Activated CD4-positive, alpha-beta T cell treated with anti-CD3 and anti-CD28 coated beads for 4 hours (primary cell): ENCODE measurements at places on chromosomes 5 and 9.
A peak's percentile ranks its signal among the peaks of the same experiment; 100 is the strongest.

DNA sequence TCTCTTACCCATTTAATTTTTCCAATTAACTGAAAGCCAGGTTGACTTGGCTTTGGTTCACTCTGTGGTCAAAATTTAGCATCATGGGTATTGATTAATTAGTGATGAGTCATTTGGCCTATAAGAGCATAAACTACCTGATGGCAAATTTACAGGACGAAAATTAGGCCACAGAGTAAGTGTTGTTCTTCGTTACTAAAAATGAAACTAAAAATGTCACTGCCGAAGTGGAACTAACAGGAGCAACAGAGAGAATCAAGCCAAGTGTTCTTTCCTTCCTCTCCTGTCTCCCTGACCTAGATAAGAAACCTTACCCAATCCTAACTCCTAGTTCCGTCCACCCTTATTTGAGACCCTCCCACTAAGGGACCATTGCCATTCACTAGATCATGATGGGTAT, 176.9 kb downstream of the RAB3C start:
- DNase-seq, result no peak

- no peak for DNase-seq
Observed at GRCh38 chr5:39570403-39571027, 145.7 kb upstream of the DAB2 start.

DNA sequence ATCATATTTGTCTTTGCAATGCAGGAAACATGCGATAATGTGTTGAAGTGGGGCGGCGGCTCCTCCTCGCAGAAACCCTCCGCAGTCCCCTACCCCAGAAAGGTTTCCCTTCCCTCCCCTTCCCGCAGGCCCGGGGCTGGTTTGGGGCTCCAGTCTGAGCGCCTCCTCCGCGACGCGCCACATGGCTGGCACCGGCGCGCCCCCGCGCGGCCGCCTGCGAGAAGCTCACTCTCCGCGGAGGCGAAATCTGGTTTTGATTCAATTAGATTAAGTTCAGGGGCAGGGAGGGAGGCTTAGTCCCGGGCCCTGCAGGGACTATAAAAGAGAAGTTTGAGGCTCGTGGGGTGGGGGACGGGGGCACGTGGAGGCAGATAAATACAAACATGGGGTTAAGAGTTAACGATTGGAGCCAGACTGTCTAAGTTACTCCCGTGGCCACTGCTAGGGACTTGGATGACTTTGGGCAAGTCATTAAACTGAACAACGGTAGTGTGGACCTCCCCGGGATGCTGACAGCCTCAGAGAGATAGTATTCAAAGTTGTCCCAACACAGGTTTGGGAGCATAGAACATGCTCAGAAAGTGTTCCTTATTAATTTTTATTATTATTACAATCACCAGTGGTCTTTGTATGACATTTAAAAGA, 69.4 kb downstream of the MSX2 start:
- peak; percentile 17 for DNase-seq

GRCh38 chr5:78514427-78515330, 133.9 kb downstream of the LHFPL2 start:
- DNase-seq, result no peak

DNA sequence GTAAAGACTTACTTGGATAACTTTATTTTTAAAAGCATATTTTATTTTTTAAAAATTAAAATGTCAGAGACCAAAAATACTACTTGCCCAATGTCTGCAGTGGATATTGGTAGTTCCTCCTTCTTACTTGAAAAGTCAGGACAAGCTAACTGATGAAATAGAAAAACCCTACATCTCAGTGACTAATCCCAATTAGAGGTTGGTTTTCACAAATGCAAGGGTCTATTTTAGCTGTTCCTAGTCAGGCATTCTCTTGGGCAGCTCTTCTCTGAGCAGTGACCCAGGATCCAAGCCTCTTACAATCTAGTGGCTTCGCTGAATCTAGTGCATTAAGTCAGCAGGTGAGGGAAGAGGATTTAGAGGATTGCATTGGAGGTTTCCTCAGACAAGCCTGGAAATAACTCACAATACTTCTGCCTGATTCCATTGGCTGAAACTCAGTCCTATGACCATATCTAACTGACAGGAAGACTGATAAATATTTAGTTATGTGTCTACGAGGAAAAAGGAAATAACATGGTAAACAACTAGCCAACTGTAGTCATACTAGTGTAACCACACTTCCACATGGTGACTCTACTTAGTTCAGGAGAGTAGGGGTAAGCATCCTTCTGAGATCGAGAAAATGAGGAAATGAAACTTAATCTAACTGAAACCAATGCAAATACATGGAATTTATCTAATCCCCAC, 34.2 kb upstream of the MIER3 start:
- no peak for DNase-seq

- DNase-seq, result no peak
Observed at GRCh38 chr5:179762079-179762780, 29.6 kb downstream of the MAML1 start.

- no peak for DNase-seq
Observed at GRCh38 chr5:179798144-179798770, 4.5 kb downstream of the LTC4S start.

DNA sequence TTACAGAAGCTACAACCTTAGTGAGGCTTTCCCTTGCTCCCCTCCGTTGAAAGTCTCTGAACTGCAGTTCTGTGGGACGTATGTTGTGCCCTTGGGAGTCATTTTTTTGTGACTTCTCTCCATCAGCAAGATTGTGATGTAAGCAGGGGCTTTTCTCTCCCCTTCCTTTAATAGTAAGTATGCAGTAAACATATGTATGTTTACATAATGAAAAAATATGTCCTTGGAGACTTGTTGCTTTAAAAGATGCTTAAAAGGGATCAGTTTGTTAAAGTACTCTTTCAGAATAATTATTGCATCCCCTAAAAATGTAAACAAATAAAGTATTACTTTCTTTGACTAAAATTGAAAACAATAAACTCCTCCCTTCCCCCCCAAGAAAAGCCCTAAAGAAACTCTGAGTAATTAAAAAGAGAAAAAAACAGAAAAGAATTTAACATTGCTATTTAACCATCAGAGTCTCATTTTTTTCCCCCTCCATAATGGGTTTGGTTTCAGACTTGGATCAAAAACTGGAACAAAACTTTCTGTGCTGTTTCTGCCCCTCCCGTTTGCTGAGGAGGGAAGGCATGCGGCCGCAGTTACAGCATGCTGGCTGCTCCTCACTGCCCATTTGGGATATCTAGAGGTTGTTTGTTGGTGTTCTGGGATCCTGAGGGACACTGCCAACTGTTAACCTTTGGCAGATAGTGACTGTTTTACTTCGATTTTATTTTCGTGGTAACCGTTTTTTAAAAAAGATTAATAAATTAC, 40.2 kb downstream of the TRIO start:
- DNase-seq, result no peak

GRCh38 chr9:4591123-4591500, 71.0 kb upstream of the PLPP6 start:
- DNase-seq, result no peak

DNA sequence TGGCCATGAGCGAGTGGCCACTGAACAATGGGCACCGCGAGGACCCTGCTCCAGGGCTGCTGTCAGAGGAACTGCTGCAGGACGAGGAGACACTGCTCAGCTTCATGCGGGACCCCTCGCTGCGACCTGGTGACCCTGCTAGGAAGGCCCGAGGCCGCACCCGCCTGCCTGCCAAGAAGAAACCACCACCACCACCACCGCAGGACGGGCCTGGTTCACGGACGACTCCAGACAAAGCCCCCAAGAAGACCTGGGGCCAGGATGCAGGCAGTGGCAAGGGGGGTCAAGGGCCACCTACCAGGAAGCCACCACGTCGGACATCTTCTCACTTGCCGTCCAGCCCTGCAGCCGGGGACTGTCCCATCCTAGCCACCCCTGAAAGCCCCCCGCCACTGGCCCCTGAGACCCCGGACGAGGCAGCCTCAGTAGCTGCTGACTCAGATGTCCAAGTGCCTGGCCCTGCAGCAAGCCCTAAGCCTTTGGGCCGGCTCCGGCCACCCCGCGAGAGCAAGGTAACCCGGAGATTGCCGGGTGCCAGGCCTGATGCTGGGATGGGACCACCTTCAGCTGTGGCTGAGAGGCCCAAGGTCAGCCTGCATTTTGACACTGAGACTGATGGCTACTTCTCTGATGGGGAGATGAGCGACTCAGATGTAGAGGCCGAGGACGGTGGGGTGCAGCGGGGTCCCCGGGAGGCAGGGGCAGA, 53.3 kb downstream of the JADE2 start:
- DNase-seq, result no peak

DNA sequence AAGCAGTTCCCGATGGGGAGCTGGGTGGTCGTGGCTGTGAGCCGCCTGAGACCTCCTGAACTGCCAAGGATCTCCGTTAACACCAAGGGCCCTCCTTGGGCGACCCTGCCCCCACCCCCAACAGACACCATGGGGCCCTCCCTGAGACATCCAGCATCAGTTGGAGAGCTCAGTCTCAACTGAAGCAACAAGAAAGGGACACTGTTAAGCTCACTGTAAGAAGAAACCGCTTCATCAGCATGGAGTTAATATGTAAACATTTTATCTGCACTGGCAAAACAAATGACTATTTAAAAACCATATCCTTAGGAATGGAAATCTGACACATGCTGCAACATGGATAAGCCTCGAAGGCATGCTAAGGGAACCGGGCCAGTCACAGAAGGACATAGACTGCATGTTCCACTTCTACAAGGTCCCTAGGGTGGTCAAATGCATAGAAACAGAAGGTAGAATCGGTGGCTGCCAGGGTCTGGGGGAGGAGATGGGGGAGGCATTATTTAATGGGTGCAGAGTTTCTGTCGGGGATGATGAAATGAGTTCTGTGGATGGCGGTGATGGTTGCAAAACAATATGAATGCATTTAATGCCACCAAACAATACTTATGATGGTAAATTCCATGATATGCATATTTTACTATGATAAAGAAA, 47.4 kb downstream of the ROR2 start:
- no peak for DNase-seq

DNA sequence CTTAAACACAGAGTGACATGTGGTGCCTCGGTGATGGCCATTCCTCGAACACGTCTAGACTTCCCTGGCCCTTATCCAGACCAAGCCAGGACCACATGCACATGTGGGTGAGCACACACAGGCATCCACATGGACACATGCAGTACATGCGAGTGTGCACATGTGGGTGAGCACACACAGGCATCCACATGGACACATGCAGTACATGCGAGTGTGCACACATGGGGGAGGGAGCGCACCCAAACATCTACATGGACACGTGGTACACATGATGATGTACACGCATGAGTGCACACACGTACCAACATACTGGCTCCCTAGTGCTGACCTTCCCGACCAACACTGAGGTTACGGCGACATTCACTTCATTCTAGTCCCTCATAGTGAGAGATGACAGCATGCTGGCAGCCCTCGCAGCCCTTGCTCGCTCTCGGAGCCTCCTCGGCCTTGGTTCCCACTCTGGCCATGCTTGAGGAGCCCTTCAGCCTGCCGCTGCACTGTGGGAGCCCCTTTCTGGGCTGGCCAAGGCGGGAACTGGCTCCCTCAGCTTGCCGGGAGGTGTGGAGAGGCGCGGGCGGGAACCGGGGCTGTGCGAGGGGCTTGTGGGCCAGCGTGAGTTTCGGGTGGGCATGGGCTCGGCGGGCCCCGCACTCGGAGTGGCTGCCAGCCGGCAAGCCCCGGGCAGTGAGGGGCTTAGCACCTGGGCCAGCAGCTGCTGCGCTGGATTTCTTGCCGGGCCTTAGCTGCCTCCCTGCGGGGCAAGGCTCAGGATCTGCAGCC, 186.8 kb downstream of the HSPA4 start:
- DNase-seq, result no peak

GRCh38 chr5:67020096-67020615, 176.4 kb downstream of the CD180 start:
- DNase-seq, result no peak

DNA sequence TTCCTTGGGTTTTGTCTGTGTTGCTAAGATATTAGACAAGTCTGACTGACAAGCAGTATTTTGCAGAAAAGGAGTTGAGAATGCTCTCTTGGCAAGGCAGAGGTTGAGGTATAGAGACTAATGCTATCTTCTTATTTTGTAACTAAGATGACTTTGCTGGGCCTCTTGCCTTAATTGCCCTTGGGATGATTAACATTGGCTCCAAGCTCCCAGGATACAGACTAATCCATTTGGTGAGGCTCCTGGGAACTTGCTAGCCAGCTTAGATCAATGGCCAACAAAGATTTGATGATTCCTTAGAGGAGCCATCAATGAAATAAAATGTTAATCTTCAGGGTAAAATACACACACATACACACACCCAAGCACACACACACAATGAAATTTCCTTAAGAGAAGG, 28.7 kb upstream of the AP3B1 start:
- DNase-seq, result no peak

DNA sequence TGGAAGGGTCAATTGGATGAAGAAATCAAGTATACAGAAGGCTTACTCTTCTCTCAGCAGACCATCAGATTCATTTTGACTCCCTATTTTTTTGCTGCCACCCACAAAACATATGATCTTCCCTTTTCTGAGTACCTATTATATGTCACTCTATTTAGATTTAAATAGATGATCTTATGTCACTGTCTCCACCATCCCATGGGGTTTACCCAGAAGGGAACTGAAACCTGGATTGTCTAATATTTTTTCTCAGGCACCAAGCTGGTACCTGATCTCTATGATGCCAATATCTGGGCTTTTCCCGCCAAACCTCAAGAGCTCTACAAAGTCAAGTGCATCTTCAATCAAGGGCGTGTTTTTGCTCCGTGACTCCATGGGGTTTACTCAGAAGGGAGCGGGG, 118.7 kb downstream of the GAS1 start:
- no peak for DNase-seq

DNA sequence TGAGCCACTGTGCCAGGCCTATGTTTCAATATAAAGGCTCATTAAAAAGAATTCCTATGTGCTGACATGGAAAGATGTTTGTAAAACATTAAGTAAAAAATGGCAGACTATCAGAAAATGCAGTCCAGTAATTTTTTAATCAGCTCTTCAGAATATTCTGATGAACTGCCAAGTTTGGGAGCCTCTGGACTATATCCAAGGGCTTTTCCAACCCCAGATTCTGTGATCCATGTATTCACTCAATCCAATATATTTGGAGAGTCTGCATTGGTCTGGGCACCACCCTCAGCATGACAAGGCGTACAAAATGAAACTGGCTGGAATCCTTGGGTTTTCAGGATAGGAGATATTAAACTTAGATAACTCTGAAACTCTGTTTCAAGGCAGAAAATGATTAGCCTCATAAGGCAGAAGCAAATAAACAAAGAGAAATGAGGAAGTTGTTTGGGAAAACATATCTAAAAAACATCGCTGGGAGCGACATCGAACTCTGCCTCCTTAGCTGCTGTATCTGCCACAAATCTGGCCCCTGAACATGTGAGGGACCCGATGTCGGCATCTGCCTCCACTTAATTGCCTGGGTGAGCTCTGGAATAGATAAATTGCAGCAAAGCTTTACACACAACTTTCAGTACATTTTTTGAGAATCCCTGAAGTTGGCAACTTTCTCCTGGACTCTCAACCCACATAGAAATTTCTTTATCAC, 14.4 kb downstream of the PDE6A start:
- DNase-seq, result no peak

DNA sequence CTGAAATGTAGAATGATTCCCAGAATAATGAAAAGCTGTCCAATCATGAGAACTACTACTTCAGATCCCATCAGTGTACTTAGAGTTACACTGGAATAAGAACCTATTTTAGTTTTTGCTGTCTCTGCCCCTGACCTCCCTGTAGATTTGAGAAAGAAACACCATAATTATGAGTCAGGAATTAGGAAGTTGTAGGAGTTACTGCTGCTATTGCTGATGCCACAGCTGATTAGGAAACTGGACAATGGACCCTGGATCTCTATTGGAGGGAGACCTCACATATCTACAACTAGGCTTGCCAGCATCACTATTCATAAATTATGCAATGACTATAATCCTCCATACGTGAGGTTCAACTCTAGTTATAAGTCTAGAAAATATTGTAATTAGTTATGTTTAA, 48.8 kb upstream of the EDIL3 start:
- DNase-seq, result no peak
